ENCODE measurements at places on chromosomes 7 and 10.

- no peak for DNase-seq
Observed at GRCh38 chr7:133769668-133770067, 357.5 kb upstream of the LRGUK start.

GRCh38 chr7:109126404-109127050 lies 556.9 kb downstream of the DNAJB9 start:
- DNase-seq: no peak

DNA sequence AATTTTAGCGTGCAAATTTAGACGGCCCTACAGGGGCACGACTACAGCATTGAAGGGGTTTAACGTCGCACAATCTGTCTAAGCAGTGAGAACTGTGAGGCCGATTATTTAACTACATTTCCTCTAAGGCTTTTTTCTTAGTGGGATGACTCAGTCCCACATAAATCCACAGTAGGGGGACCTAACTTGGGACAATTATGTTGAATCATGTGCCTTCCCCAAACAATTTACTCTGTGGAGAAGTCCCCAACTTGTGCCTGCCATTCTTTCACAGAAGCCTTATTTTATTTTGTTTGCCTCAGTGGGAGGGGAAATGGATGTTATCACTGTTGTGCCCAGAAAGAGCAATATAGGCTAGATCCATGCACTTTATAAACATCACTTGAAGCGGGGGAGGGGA lies 80.3 kb upstream of the CDCA7L start:
- DNase-seq: no peak

DNA sequence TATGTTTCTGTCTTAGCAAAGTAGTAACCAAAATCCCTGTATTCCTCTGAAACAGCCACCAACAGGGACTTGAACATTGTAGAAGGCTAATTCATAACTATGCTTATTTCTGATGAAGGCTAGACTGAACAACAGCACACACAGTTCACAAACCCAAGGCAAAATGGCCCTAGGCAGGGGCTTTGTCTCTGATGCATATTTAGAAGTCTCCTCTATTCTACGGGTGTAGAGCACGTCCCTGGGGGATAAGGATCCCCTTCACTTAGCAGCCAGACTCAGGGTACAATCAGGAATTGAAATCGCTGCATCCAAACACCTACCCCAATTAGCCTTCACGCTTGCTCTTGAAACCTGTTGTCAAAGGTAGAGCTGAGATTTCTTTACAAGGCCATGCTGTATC lies 45.5 kb downstream of the FGFR2 start:
- DNase-seq: no peak

DNA sequence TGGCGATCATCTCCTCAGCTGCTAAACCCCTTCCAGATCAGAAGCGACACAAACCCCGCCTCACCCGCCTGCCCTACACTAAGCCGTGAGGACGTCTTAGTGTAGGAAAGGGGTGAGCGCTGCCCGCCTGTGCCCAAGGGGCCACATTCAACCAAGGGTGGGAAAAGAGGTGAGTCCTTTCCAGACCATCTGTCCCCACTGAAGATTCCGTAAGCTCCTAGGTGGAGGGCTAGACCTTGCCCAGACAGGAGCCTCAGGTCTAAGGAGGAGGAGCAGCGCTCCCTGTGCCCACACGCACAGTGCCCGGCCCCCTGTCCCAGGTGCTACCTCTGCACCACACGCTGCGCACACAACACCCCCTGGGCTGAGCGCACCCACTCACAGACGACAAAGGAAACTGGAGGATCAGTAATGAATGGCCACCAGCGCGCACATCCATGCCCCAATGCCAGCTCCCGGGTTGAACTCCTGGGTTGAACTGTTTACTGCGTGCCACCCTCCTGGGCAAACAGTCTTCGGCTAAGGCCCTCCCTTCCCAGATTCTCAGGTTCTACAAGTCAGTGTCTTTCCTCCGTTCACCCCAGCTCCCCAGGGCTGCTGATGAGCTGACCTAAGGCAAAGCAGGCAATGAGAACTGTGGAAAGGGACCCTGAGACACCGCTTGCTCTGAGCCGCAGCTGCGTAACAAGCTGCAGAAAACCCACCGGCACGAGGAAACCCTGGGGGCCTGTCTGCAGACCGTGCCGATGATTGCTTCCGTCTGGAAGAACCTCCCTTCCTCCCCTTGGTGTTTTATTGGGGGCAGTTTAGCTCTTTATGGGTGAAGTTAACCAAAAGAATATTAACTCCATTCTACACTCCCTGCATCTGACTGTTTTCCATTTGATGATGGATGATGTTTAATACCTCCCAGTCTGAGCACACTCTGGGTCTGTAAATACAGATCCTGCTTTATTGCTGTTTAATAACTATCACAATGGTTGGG lies 185.9 kb downstream of the MAD1L1 start:
- no peak for DNase-seq

DNA sequence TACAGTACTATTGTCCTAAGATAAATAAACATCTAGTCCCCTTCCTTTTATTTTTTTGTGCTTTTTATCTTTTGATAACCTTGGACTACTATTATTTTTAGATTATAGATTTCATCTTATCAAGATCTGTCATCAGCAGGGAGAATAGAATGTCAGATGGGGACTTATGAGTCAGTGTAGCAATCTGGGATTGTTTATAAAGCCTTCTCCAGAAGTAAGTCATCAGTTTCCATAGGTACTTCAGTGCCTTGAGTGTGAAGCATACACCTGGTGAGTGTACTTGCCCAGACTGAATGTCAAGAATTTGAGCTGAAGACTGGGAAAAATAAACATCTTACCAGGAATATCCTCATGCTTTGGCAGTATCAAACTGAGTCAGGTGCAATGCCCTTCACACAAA lies 2.1 kb downstream of the CASD1 start:
- DNase-seq: no peak

GRCh38 chr7:70693321-70693685 lies 438.6 kb upstream of the GALNT17 start:
- no peak for DNase-seq

DNA sequence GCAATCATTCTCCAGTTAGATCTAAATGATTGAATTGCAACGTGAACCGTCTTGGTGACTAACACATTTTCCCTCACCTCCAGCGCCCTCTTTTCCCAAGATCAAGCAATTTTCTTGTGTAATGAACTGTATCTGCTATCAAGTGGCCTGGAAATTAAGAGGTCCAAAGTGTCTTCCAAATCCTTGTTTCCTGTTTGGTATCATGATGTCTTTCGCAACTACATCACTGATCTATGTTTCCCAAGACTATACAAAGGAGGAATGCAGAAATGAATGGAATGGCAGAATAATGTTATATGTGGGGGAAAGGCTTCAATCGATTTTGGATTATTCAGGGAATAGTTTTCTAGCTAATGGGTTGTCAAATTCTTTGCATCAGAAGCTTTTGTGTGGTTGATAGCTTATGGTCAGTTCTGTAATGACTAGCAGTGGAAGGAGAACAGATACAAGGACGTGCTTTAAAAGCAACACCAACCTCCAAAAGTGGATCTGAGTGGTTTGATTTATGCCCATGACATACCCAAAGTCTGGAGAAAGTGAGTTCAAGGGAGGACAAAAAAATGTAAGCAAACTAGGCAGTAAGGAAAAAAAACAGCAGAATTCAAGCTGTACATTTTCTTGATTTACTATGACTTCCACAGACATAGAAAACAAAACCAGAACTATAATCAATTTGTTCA lies 14.6 kb upstream of the ZEB1 start:
- DNase-seq: no peak

DNA sequence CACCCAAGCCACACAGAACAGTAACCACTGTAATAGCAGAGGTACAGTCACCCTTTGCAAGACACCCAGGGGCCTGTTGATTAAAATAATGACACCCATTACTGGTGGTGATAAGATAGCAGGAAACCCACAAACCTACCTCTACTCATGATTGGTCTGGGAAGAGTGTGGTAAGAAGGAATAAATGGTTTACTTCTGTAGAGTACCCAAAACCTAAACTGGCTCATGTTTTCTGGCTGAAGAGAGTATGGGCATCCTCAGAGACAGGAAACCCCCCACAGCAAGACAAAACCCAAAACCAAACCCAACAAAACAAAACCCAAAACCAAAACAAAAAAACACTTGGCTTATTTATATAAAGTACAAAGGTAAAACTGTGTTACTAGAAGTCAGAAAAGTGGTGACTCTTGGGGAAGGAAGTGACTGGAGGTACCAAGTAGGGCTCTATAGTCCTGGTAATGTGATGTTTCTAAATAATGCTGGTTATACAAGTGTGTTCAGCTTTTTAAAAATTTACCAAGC lies 15.5 kb upstream of the DNAJB12 start:
- no peak for DNase-seq

GRCh38 chr7:83410989-83411591 lies 237.8 kb downstream of the SEMA3E start:
- DNase-seq: peak; percentile 11

GRCh38 chr10:79237454-79238157 lies 109.7 kb upstream of the PPIF start:
- DNase-seq: no peak

GRCh38 chr7:24939416-24939815 lies 40.6 kb downstream of the OSBPL3 start:
- DNase-seq: no peak

DNA sequence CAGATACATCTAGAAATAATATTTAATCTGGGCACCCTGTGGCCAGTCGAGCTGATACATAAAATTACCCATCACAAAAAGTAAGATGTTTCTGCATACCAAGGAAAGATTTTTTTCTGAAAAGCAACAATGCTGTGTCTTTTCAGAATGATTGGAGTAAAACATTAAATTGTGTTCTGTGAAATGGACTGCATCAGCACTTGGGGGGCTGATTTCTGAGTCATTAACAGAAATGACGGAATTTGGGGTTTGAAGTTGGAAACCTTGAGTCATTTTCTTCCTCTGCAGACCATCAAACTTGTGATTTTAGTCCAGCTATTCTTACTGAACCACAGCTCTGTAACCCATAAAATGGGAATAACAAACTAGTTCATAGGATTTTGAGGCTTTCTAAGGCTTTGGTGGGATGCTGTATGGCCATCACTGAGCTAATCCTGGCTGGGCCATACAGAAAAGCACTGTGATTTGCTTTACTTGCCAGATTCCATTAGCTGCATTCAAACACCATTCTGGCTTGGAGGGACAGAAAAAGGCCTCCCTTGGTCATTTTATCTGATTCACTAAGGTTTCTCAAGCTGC lies 739.4 kb upstream of the IGFBP3 start:
- DNase-seq: no peak

- no peak for DNase-seq
Observed at GRCh38 chr7:146791344-146792285, 675.0 kb downstream of the CNTNAP2 start.

GRCh38 chr10:67308912-67309311 lies 383.1 kb downstream of the LRRTM3 start:
- DNase-seq: no peak

DNA sequence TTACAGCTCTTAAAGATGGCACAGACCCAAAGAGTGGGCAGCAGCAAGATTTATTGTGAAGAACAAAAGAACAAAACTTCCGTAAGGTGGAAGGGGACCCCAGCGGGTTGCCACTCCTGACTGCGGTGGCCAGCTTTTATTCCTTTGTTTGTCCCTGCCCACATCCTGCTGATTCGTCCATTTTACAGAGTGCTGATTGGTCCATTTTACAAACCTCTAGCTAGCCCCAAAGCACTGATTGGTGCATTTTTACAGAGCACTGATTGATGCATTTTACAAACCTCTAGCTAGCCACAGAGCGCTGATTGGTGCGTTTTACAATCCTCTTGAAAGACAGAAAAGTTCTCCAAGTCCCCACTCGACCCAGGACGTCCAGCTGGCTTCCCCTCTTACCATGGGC lies 16.8 kb upstream of the CCSER2 start:
- no peak for DNase-seq

GRCh38 chr10:17430647-17431355 lies 23.6 kb downstream of the ST8SIA6 start:
- peak; percentile 46 for DNase-seq

GRCh38 chr10:49010865-49011264 lies 71.2 kb upstream of the LRRC18 start:
- DNase-seq: no peak

DNA sequence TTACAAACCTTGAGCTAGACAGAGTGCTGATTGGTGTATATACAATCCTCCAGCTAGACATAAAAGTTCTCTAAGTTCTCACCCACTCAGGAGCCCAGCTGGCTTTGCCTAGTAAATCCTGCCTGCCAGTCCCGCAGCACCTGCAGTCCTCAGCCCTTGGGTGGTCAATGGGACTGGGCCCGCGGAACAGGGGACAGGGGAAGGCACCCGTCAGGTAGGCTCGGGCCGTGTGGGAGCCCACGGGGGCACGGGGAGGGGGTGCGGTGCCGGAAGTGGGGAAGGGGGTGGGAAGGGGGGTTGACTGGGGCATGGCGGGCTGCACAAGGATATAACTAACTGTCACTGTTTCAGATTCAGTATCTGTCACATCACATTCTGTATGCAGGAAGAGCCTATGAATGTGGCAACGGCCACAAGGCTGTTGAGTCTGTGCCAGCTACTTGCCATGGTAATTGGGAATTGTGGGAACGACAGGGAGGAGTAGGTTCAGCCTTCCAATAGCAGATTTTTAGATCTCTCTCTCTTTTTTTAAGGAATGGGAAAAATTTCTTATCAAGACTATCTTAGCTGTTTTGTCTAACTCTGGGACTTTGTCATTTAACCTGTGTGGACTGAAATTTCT lies 205.1 kb upstream of the PLPP4 start:
- no peak for DNase-seq

GRCh38 chr10:69146759-69147158 lies 22.8 kb downstream of the VPS26A start:
- DNase-seq: no peak

DNA sequence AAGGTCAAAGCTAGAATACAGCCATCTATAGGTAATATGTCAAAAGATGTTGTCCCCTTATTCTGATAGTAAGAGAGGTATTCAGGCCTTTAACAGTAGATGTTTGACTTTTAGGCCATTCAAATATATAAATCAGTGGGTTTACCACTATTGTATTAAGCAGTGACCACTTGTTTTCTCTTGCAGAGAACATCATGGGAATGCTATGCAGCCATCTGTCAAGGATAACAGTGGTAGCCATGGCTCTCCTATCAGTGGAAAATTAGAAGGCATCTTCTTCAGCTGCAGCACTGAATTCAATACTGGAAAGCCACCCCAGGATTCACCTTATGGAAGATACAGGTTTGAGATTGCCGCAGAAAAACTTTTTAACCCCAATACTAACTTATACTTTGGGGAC lies 68.4 kb downstream of the PHYHIPL start:
- no peak for DNase-seq

DNA sequence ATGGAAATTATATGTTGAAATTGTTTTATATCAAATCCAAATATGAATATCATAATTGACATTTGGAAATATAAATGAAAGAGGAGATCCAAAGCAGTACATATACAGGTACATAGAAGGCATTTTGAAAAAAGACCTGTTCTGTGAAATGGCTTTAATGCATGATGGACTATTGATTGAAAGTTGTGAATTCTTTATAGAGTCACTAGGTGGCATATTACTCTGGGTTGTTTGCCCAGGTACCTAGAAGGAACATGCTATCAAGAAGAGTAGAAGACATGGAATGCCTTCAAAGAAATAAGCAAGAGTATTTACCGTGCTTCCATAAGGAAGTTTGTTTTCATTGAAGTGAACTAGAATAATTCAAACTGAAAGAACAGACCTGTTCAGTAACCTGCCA lies 160.0 kb upstream of the ANK3 start:
- no peak for DNase-seq

Data from NCI-H1048 (cell line).